Ecto neural progenitor cell (in vitro differentiated cells): ENCODE measurements at places on chromosomes 5 and 9.

- no peak for DNase-seq
These were observed 45.7 kb downstream of the TSPAN17 start for GRCh38 chr5:176692839-176693476.

- no peak for DNase-seq
These were observed 13.5 kb downstream of the CNTFR start for GRCh38 chr9:34575862-34576596.

GRCh38 chr5:123398058-123398733 lies 25.0 kb downstream of the CEP120 start:
- no peak for DNase-seq

DNA sequence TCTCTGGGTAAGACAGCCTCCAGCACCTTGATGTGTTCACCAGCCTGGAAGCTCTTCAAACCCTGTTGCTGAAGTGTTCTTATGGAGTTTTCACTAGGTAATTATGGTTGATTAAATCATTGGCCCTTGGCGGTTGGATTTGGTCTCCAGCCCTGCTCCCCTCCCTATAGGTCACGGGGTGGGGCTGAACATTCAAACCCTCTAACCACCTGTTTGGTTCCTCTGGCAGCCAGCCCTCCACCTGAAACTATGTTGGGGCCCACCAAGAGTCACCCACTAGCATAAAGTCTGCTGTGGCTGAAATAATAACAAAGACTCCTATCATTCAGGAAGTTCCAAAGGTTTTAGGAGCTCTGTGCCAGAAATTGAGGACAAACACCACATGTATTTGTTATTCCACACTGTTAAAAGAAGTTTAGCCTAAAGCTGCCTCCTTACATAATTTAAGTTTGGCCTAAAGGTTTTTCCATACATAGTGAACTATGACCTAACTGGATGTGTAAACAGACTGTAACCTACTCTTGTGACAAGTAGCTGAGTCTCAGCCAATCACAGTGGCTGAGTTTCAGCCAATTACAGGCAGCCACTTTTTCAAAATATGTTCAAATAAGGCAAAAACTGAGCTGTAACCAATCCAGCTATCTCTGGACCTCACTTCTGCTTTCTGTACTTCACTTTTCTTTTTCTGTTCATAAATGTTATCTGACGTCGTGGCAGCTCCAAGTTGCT lies 34.8 kb downstream of the TMEM252 start:
- no peak for DNase-seq

GRCh38 chr5:11497651-11498050 lies 406.6 kb downstream of the CTNND2 start:
- DNase-seq = no peak

DNA sequence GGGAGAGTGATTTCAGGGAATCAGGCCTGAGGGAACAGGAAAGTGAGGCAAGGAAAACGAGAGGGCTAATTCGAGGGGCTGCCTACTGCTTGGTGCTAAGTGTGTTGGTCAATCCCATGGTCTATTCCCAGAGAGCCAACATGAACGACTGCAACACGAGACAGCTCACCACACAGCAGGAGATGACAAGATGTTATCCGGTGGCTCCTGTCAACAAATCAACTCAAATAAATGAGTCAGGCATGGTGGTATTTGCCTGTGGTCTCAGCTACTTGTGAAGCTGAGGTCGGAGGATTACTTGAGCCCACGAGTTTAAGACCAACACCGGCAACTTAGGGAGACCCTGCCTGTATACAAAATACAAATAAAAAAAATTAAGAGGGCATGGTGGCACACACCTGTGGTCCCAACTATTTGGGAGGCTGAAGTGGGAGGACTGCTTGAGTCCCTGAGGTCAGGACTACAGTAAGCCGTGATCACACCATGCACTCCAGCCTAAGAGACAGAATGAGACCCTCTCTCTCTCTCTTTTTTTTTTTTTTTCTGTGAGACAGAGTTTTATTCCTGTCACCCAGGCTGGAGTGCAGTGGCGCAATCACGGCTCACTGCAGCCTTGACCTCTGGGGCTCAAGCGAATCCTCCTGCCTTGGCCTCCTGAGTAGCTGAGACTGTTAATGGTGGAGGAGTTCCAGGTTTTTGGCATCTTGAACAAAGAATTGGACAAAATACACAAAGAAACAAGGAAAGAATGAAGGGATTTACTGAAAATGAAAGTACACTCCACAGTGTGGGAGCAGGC lies 9.0 kb upstream of the FAF2 start:
- no peak for DNase-seq

DNA sequence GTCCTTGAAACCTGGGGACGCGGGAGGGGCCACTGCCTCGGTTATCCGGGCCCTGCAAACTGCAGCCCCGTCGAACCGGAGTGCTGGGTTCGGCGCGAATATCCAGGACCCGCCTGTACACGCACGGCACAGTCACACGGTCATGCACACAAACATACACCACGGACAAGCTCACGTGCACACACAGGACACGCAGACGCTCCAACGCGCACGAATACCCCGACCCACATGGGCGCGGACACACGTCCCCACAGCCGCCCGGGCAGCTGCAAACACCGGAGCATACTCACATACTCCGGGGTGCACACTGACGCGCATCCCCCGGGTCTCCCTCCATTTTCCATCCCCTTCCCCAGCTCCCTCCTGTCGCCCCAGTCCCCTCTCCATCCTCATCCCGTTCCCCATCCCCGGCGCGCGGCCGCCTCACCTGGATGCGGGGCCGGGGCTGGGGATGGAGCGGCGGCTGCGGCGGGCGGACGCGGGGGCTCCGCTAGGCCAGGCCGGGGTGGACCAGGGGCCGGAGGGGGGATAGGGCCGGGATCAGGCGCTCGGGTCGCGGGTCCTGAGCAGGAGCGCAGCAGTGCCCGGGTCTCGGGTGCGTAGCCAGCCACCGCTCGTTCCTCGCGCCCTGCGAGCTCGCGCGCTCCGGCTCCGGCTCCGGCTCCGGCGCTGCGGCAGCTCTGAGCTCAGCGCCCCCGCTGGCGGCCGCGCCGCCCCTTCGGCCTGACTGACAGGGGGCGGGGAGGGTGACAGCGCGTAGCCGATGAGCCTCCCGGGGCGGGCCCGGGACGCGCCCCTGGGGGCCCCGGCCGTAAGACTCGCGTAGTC lies at the start of the genes EIF4E1B and SNCB:
Gene EIF4E1B (plus strand): TSS at position 823 of the 828 bp plus-strand sequence. CDS start 12,113 bp downstream, outside the sequence.
Gene SNCB (minus strand): TSS at position 682 of the 828 bp plus-strand sequence. CDS start 880 bp downstream, outside the sequence.
- DNase-seq = peak; percentile 79

DNA sequence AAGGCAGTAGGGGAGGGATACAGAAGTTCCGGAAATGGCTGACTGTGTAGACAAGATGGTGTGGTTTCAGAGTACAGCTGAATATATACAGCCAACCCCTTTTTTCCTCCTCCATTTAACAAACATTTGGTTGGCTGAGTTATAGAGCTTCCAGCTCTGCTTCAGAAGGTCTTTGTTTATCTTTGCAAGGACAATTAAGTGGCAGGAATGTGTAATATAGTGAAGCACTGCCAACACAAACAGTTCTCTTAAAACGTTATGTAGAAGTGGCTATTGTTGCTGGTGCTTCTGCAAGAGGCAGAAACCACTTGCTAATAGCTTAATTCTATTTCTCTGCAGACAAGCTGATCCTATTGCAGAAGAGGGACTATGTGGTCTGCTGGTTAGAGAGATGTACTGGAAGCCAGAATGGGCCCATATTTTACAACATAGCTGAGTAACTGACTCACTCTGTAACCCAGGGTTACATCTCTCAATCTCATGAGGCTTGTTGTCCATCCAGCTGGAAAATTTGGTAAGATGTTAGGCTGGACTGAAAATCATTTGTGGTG lies 62.7 kb upstream of the OSMR start:
- DNase-seq = no peak
